ENCODE measurements at places on chromosomes 13 and 19. TPM values are rescaled to one million over a fixed set of nuclear protein-coding genes. Genes with fewer than 3 reads are reported as not detected.

The SEMA6B gene
- total RNA-seq: 20.3 TPM

The PTH2 gene
- not detected for total RNA-seq

The COMMD6 gene
- total RNA-seq: 142 TPM

The ZNF221 gene
- 3.9 TPM for total RNA-seq

The PPP1R12C gene
- total RNA-seq: 120 TPM

The UPF3A gene
- 35.6 TPM for total RNA-seq

The ATP7B gene
- total RNA-seq: 5.8 TPM

The ATP4B gene
- total RNA-seq: not detected

The C13orf46 gene
- total RNA-seq: 21.2 TPM

The SYDE1 gene
- 25.8 TPM for total RNA-seq

The KIR2DL1 gene
- total RNA-seq: 0.58 TPM

The ZFP36 gene
- total RNA-seq: 224 TPM

The GRIN3B gene
- not detected for total RNA-seq

The IRS2 gene
- 43.8 TPM for total RNA-seq

The JOSD2 gene
- 34.7 TPM for total RNA-seq

The PLPPR2 gene
- total RNA-seq: 26.5 TPM

The CNN1 gene
- total RNA-seq: 27.3 TPM
